NCI-H146 (cell line): ENCODE measurements at places on chromosomes 4 and X.

DNA sequence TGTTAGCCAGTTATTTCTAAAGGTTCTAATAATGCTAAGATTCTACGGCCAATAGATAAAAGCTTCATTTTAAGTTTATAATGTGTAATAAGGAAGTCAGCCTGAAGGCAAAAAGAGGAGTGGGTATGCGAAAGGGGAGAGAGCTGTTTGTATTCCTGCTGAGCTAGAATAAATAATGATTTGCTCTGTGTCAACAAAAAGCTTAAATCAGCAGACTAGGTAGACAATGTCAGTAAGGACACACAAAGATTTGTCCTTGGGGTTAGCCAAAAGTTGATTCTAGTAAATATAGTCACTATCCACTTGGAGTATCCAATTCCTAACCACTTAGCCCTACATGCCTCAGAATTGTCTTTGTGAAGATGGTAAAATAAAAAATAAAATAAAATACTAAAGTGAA, 90.3 kb upstream of the GRIA3 start:
- DNase-seq: peak; percentile 50

DNA sequence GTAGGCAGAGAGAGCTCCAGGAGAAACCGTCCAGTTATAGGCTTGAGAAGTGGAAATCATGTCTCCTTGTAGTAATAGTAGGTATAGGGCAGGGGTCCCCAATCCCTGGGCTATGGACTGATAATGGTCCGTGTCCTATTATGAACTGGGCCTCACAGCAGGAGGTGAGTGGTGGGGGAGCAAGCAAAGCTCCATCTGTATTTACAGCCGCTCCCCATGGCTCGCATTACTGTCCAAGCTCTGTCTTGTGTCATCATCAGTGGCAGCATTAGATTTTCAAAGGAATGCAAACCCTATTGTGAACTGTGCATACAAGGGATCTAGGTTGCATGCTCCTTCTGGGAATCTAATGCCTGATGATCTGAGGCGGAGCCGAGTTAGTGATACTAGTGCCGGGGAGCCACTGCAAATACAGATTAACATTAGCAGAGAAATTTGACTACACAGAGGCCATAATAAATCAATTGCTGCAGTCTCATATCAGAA, 67.6 kb downstream of the MRPL1 start:
- DNase-seq: peak; percentile 14

GRCh38 chrX:126557151-126557550, 4.5 kb upstream of the DCAF12L1 start:
- DNase-seq: no peak

- no peak for DNase-seq
Measured at GRCh38 chr4:78018271-78019049, 38.7 kb upstream of the FRAS1 start.

DNA sequence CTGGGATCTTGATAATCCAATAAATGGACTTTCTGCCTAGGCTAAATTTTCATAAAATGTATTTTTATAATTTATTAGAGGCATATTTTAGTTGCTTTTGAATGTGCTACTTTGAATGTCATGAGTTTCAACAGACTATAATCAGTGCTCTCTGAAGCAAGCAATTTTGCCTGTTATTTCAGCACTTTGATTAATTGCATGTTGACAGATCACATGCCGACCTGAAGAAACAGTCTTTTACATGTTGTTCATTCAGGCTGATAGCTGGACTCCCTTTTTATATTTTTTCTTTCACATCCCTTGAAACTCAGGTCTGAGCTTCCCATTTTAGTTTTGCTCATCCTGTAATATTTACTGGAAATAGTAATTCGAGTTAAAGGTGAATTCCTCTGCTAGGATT, 341.0 kb downstream of the NAP1L3 start:
- DNase-seq: no peak

- peak; percentile 3 for DNase-seq
Measured at GRCh38 chr4:41661442-41662076, 87.0 kb downstream of the PHOX2B start.

DNA sequence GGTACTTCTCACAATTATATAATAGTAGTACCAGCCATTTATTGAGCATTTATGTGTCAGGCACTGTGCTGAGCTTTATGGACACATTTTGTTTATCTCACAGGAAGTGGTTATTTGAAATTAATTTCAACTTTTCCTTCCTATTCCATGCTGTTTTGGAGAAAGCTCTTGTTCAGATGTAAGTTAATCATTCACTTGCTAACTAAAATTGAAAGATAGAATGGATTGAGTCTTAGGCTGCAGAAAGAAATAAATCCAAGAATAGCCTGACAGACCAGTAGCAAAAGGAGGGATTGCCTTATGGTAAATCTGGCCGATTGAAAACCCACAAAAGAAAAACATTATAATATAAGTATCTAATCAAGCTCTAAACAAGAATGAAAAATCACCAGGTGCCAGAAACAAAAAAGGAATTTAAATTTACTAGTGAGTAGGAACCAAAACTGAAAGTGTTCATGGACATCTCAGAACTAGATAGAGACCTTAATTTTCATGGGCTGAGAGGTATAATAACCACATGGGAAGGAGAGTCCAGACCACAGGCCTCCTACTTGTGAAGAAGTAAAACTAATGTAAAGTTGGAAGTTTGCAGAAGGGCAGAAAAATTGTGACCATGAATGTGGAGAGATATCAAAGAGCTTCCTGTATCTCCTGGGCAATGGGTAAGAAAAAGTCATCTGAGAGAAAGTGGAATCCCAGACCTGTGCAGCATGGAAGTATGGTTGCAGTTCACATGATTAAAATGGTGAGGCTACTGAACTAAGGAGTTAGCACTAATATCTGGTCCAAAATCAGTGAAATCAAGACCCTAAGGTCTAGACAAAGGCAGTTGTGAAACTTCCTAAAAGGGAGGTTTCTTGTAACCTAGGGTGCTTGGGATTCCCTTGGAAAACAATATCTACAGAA, 38.0 kb downstream of the RADX start:
- DNase-seq: no peak

GRCh38 chrX:45735571-45735970, 534.9 kb upstream of the DIPK2B start:
- no peak for DNase-seq

DNA sequence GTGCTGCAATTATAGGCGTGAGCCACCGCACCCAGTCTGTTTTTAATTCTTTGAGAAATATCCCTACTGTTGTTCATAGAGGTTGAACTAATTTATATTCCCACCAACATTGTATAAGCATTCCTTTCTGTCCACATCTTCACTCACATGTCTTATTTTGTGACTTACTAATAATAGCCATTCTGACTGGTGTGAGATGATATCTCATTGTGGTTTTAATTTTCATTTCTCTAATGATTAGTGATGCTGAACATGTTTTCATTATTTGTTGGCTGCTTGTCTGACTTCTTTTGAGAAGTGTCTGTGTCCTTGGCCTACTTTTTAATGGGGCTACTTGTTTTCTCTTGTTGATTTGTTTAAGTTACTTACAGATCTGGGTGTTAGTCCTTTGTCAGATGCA, 310.9 kb upstream of the MAOA start:
- no peak for DNase-seq
